ENCODE measurements at places on chromosomes 7 and 10.

DNA sequence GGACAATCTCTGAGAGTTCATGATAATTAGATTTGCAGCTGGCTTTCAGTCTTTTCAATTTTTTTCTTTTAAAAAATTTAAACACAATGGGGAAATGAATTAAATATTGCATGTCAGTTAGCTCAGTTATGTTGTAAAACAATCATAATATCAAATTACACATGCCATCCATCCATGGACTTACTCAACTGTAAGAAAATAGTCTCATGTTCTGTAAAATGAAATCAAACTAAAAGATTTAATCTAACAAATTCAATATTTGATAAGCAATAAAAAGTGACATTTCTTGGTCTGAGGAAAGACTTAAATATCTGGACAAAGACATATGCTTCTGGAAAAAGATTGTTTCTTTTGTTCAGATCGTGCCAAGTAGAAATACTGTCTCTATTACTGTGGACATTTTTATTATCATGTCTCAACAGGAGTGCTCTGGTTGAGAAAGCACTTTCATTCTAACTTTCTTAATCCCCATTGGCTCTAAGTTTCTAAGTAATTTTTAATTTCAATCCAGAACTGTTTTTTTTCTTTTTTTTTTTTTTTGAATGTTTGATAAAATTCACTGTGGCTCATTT lies 179.2 kb upstream of the FAM3C start:
- DNase-seq, result no peak

DNA sequence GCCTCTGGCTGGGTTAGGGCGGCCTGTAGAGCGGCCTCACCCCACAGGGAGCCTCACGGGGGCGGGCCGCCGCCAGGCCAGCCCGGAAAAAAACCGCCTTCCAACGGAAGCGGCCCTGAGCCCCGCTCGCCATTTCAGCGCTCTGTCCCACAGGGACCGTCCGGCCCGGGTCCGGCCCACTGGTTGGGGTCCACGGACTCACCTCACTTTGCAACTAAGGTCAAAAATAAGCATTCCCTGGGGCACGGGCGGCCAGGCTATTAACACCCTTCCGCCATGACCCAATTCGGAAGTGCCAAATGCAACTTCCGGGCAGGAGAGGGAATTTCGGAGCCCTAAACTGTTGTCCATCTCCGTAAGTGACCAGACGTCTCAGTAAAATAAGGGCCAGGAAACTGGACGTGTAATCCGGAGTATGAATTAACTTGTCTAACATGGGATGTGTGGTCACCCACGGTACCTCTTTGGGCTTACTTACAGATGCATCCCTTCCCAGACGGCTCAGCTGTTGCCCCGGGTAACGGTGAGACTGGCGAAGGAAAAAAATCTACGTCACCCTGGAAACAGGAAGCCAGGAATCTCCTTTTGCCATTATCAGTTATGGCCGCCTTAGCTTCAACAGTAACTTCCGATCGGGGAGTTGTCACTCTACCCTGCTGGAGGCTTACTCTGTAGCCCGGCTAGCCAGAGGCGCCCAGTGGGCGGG lies at the start of gene BBIP1:
Gene BBIP1, minus strand, starts transcription at position 538 of the 706 bp plus-strand sequence. CDS start 1,023 bp downstream, outside the sequence.
- peak; percentile 98 for DNase-seq

GRCh38 chr10:49577182-49577925 lies 32.8 kb upstream of the SLC18A3 start:
- no peak for DNase-seq

GRCh38 chr10:24751716-24752115 lies 28.0 kb upstream of the ARHGAP21 start:
- no peak for DNase-seq

- DNase-seq, result no peak
Measured at GRCh38 chr10:85612378-85612775, 754.2 kb downstream of the GRID1 start.

DNA sequence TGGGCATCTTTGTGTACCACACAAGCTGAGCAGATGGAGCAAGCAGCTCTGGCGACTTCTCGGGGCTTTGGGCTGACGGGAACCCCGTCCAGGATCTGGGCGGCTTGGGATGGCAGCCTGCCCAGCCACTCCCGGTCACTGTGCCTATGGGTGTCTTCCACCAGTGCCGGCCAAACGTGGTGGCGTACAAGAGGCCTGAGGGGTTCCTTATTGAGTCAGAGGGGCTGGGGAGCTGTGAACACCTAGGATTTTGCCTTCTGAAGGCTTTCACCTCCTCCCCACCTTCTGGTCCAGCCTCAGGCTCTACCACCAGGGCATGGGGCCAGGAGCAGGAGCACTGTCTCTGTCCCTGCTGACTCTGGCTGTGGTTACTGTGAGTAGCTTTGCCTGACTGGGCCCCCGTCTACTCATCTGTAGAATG lies 71.8 kb upstream of the PPIF start:
- peak; percentile 53 for DNase-seq

DNA sequence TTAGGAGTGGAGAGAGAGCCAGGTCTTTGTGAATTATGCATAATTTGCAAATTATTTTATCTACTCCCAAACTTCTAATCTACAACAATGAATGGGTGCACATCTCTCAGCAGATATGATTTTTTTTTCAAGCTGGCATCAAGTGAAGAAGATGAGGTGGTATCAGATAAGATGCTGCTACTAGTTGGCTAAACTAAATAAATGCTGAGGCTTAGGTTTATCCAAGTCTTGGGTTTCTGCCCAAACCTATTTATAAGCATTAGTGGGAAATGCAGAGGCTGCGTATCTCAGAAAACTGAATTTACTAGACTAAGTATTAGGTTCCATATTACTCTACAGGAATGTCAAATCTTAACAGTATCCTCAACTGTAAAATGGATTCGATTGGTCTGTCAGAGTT lies 703.0 kb upstream of the CELF2 start:
- DNase-seq, result no peak

GRCh38 chr10:110865186-110865808 lies 6.4 kb upstream of the PDCD4 start:
- DNase-seq, result no peak

GRCh38 chr7:105779856-105780780 lies 96.3 kb downstream of the ATXN7L1 start:
- DNase-seq, result peak; percentile 14

DNA sequence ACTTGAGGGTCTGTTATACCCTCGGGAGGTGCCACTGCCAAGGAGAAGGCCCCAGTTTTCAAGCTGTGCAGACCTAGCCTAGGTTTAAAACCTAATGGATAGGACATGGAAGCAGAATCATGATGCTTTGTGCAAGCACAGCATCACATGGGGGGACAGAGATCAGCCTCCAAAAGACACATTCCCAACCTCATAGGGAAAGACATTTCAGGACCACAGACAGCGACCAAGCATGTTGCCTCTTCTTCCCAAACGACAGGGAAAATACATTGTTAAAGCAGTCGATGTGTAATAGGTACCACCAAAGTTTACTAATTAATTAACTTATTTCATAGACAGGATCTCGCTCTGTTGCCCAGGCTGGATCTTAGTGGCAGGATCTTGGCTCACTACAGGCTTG lies 573.9 kb downstream of the TCERG1L start:
- DNase-seq, result no peak

DNA sequence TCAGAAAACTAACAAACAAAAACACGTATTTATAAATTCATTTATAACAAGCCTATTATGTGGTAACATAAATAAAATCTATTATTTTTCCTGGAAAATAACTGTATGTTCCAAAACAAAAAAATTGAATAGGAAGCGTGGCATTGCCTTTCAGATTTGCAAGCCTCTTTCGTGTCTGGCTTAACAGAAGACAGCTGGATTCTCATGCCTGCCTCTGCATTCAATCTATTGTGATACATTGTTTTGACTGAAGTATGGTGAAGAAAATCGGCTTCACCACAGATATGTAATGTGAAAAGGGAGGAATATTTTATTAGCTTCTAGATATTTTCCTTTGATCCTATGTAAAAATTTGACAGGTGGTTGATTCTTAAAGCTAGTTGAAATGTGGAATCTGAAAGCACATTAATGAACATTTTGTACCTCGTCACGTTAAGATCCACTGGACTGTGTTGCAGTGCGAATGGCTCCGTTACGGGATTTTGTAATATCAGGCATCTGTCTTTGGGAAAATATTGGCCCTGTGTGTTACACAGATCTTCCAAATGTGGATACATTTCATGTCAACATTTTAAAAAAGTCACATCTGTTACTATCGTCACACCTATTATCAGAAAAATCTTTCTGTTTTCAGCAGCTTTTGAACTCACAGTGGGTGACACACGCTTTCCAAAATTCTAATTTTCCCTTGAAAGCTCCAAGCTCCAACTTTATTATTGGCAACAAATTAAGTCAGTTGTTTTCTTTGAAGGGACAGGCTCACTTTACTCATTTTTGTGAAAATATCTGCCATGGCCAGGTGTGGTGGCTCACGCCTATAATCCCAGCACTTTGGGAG lies 26.2 kb downstream of the PALD1 start:
- no peak for DNase-seq

- DNase-seq, result no peak
Measured at GRCh38 chr10:6233725-6234277, 31.1 kb downstream of the PFKFB3 start.

DNA sequence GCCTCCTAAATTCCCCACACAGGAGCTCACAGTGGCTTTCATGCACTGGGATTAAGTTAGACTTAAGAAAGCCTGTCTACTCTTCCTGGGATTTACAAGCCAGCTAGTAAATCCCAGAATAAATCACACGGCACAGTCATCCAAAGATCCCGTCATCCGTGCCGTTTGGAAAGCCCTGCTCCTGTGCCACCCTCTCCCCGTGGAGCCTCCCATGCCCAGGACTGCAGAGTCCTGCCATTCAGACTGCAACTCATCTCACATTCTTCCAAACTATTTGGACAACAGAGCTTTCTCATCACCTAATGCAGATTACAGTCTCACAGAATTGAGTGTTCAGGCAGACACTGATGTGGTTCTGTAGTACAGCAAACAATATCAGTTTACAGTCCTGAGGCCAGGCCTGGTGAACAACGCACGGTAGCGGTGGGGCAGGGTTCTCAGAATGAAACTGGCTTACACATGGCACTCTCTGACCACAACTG lies 166.5 kb downstream of the EGFR start:
- DNase-seq, result no peak

DNA sequence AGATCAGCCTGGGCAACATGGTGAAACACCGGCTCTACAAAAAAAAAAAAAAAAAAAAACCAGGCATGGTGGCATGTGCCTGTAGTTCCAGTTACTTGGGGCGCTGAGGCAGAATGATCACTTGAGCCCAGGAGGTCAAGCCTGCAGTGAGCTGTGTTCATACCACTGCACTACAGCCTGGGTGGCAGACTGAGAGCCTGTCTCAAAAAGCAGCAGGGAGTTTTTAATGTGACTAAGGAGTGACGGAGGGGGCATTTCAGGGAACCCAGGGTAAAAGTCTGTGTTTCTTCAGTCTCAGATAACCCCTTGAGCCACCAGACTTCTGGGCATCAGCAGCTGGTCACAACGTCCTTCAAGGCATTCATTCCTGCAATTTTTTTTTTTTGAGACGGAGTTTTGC lies 2.2 kb upstream of the C10orf95 start:
- no peak for DNase-seq

DNA sequence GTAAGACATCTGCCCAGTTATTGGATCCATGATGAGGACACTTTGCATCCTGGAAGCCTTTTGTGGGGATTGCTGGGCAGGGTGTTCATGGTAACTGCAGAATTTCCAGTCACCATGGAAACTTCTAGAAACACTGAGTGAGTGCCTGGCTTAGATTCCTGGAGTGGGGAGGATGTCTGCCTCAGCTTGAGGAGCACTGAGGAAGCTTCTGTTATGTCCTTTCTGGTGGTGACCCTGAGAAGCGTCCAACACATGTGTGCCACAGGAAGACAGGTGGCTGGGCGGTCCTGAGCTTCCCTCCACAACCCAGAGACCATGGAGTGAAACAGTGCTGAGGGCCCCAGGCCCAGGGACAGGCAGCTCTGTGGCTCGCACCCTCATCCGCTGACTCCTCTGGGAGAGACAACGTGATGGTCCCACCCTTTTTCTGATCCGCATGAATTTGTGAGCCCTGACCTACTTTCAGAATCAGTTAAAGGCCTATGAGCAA lies 191.8 kb upstream of the CXCL12 start:
- no peak for DNase-seq

DNA sequence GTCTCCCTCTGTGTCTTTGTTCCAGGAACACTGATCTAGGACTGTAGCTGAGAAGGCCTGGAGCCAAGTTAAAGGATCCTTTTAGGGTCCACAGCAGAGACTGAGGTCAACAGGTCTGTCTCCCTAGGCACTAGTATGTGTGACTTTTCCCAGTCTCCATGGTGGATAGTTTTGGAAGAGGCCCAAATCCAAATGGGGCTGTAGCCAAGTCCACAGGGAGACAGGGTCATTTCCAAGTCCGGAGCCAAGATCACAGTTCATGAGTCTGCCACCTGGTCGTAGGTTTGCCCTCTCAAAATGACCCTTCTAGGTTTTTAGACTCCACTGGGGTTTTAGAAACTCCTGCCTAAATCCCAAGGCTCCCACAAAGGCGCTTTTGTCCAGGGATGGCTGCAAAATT lies 16.8 kb downstream of the ZNF277 start:
- DNase-seq, result no peak

- no peak for DNase-seq
Measured at GRCh38 chr10:117983961-117984360, 62.8 kb downstream of the RAB11FIP2 start.

DNA sequence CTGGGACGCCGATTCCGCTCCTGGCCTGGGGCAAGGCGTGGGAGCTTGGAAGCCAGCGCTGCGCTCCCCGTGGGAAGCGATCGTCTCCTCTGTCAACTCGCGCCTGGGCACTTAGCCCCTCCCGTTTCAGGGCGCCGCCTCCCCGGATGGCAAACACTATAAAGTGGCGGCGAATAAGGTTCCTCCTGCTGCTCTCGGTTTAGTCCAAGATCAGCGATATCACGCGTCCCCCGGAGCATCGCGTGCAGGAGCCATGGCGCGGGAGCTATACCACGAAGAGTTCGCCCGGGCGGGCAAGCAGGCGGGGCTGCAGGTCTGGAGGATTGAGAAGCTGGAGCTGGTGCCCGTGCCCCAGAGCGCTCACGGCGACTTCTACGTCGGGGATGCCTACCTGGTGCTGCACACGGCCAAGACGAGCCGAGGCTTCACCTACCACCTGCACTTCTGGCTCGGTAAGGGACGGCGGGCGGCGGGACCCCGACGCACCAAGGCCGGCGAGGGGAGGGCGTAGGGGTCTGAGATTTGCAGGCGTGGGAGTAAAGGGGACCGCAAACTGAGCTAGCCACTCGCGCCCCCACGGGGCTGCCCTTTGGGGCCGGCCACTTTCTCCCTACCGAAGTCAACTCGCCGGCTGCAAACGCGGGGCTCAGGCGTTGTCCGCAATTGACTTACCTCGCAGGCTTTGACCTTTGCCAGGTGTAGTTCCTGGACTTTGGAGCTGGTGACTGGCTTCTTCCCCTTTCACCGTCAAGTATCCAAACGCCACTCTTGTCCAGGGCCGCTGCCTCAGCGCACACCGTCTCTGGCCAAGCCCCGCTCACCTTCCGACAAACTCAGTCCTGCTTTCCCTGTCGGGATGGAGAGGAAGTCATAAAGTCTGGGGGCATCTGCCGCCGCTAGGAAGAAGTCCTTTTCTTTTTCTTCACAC lies at the start of gene SCIN:
Gene SCIN, plus strand, starts transcription at position 187 of the 928 bp plus-strand sequence. Its CDS starts 67 bp downstream, at position 254.
- DNase-seq, result no peak

DNA sequence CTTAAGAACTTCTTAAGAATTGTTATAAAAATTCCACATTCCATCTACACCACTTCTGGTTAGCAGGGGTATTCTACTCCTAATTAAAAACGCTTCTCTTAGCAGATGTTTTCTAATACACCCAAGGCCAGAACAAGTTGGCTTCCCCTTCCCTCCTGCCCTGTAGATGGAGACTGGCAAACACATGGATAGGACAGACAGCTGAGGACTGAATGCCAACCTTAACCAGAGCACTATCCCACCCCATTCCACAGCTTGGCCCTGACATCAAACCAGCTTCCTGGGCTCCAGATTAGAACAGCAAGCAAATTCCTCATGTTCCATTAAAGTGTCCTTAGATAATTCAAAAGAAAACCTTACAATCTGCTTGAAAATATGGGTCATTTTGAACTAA lies 56.6 kb upstream of the IL6 start:
- no peak for DNase-seq
